ENCODE measurements at places on chromosomes 1 and 21.

GRCh38 chr1:197954718-197955418 lies 37.7 kb downstream of the LHX9 start:
- no peak for DNase-seq

DNA sequence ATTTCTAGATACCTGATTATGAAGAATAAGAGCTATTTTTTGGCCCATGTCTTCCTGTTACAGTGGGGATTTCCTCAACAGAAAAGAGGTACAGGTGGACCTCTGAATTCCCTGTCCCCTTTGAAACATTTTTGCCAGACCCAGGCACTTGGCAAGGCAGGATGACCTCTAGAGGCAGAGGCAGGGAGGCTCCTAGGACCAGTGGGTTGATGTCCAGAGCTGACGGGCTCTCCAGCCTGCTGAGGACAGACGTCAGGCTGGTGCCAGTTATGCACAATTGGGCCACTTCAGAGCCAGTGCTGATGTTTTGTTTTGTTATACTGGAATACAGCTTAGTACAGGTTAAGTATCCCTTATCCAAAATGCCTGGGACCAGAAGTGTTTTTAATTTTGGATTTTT lies 18.5 kb upstream of the A3GALT2 start:
- DNase-seq, result no peak

DNA sequence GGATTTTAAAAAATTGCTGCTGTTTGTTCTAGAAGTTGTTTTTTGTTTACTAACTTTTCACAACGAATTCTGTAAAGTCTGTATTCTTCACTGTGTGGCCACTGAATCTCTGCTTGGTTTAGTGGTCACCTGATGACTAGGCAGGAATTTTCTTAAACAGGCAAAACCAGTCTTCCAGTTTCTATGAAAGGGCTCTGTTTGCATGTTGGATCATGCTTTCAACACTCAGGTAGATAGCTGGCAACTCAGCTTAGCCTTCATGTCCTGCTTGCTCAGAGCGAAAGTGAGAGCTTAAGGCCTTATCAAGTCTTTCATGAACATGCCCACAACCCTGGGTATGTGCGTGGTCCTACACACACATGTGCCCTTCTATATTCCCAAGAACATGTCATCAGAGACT lies 52.4 kb upstream of the CCDC190 start:
- DNase-seq, result no peak

- DNase-seq, result no peak
Observed at GRCh38 chr1:46206399-46206798, 3.3 kb downstream of the LURAP1 start.

GRCh38 chr1:52927212-52928014 lies at the start of gene SCP2:
Gene SCP2, plus strand, starts transcription at chr1:52927276. Its CDS starts 121 bp downstream, at chr1:52927397.
- peak; percentile 80 for DNase-seq

GRCh38 chr1:208025031-208025430 lies 114.1 kb upstream of the CD34 start:
- no peak for DNase-seq

- no peak for DNase-seq
Observed at GRCh38 chr1:182603646-182604174, 479 bp downstream of the RGS16 start.

DNA sequence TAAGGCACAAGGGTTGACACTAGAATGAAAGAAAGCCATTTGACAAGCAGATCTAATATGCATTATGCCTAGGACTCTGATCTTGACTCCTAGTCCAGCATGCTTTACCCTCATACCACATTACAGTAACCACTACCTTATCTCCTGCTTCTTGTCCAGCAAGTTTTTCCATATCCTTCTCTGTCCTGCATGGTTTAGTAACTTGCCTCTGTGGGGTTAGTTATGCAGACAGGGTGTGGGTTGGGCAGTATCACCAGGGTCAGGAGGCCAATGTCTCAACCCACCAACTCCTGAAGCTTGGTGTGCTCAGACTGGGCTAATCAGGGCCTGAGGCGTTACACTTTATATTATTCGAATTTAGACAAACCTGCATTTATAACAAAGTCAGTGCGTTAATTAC lies 18.8 kb downstream of the DHDDS start:
- no peak for DNase-seq

DNA sequence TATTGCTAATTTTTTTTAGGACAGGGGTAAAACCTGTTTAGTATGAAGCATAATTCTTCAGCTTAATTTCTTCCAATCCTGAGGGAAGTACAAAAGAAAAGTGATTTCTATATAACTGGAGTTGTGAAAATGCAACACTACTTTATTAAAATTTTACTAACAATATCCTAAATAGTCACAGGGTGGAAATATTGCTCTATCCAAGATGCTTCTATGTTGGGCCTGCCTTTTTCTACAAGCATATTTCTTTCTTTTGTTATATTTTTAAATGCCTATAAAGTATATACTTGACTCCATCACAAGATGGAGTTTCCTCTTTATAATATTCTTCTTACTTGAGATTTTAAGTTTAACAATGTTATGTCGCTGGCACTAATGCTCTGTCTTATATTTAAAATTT lies 37.9 kb downstream of the DTL start:
- DNase-seq, result no peak

GRCh38 chr1:186681801-186682200 lies 1.6 kb upstream of the PTGS2 start:
- no peak for DNase-seq

GRCh38 chr1:200992382-200993048 lies 31.0 kb downstream of the KIF21B start:
- DNase-seq, result no peak

GRCh38 chr1:66276218-66276617 lies 257.7 kb upstream of the SGIP1 start:
- DNase-seq, result peak; percentile 60

DNA sequence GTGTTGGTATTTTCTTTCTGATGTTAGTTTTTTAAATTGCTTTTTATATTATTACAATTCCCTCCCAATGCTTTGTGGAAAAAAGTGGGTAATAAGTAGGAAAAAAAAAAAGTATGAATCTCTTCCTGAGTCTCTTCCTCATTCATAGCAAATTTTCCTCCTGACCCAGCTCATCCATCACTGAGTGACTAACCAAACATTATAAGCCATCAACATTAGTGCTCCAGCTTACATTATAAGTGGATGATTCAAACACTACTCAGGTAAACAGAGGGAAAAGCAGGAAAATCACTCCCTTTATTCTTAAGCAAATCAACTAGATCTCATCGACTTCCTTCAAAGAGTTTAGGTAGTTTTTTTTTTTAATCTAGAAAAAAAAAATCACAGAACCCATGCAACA lies 15.4 kb upstream of the SAMD13 start:
- DNase-seq, result no peak

DNA sequence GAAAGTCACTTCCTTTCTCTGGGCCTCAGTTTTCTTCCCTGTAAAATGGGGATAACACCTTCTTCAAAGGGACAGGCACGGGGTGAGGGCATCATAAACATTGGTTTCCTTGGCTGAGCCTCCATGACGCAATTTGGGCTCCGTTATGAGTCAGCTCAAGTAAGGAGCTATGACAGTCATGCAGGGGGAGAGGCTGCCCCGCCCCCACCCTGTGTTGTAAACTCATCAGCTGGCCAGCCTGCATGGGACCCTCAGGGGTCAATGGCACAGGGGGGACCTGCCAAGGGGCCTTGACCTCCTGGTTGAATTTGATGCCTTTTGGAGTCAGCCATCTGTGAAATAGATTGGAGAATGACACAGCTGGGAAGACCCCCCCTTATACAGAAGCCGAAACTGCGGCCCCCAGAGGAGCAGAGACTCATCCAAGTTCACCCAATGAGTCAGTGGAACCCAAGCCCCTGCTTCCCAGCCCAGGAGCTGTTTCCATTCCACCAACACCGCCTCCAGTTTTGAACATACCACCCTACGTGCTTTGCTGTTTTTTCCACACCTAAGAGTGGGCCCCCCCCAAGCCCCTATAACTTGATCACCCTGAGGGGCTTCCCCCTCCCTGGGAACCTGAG lies 36.8 kb upstream of the RUNX3 start:
- DNase-seq, result peak; percentile 56

DNA sequence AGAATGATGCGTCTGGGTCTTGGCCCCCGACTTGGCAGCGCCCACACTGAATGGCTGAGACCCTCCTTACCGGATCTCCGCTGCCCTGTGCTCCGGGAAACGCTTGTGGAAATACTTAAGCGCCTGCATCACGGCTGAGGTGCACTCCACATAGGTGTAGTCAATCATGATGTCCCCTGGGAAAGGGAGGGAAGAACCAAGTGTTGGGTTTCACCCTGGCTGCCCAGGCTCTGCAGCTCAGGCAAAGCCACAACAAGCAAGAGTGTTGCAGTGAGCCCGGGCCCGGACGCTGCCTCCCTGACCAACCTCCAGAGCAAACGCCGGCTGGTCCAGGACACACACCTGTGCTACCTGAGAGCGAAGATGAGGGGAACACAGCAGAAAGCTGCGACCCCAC lies 21.5 kb upstream of the SPATC1L start:
- DNase-seq, result no peak

- no peak for DNase-seq
Observed at GRCh38 chr1:159175571-159175970, 4.2 kb downstream of the CADM3 start.

- no peak for DNase-seq
Observed at GRCh38 chr1:21834094-21834493, 22.0 kb downstream of the LDLRAD2 start.

- no peak for DNase-seq
Observed at GRCh38 chr1:108624069-108624468, 36.8 kb downstream of the HENMT1 start.

DNA sequence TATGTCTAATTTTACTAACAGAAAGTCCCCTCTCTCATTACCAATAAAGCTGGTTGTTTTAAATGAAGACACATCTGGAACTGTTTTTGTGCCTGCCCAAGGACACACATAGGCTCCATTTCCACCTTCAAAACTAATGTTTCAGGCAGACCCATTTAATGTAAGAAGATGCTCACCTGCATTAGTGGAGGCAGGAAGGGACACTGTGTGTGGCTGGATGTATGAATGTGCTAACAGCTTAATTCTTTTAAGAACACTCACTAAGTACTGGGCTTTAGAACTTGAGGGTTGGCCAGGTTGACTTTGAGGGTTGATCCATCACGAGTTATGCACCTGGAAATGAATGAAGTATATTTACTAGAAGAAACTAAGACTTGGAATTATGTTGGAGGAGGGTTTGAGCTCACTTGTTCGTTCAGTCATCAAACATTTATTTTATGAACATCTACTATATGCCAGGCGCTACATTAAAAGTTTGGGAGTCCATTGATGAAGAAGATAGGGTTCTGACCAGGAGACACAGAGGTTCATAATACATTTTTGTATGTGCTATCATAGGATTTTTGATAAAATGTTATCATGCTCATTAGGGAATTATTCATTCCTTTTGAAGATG lies 5.4 kb downstream of the JUN start:
- peak; percentile 18 for DNase-seq

DNA sequence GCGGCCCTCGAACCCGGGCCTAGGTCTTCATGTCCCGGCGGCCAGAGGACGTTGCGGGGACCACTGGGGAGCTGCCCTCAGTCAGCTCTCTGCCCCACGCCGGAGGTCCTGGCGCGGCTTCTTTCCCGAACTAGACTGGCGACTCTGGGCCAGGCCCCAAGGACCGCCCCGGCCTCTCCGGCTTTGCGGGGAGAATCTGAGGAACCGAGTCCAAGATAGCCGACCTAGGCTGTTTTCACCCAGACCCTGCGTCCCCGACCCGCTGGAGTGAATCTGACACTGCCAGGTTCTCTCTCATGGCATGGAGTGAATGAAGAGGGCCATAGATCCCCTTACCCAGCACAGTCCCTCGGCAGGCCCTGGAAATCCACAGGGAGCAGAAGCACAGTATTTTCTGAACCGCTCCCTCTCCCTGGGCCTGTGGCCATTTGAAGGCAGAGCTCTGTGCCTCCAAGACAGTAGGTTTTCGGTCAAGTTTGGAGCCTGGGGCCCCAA lies 9.9 kb upstream of the BARHL2 start:
- no peak for DNase-seq

- no peak for DNase-seq
Observed at GRCh38 chr1:200670242-200671118, 773 bp upstream of the DDX59 start.

GRCh38 chr1:23483321-23484252 lies at the start of gene ASAP3:
Gene ASAP3, minus strand, starts transcription at chr1:23484179. Its CDS starts 46 bp downstream, at chr1:23484133.
- DNase-seq, result no peak

DNA sequence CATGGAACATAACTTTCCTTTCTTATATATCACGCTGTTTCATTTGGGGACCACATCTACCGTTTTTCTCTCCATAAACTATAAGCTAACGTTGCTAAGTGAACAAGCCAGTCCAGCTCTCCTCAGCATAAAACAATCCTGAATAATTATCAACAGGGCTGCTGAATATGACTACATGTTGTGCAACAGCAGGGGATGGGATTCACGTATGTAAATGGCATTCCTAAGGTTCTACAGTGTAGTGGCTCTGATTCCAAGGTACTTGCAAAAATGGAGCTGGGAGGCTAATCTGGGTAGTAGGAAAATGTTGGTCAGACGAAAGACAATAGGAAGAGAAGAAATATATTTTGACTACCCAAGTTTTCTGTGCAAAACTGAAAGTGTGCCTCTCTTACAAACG lies 262.8 kb downstream of the RWDD3 start:
- DNase-seq, result no peak

DNA sequence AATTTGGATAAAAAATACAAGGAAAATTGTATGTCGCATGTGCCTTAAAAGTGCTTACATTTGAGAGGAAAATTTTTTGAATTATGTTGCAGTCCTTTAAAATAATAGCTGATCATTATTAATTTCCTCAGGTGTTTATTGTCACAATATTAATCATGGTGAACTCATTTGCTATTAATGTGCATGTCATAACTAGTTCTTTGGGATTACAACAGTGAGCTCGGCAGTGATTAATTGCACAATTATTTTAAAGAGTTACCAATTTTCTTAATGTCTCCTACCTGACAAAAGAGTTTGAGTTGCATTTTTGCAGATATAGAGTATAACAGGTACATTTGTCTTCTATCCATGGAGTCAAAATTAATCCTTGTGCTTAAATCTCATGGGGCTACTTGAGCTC lies 854.3 kb downstream of the BRINP3 start:
- DNase-seq, result no peak

DNA sequence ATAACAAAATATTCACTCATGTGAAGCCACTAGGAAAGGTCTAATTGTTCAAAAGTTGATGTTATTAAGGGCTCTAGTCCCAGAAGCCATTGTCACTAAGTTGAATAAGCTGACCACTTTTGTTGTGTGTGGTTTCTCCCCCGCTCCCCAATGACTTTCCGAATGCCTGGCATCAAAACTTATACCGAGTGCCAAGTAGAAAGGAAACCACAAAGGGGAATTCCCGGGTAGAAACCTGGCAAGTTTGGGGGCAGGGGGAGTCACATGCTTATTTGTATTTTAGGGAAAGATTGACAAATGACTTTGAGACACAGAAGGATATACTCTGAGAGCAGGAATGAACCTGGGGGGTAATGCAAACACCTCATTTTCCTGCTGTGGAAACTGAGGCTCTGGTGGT lies 154.1 kb downstream of the TGFBR3 start:
- DNase-seq, result peak; percentile 62

DNA sequence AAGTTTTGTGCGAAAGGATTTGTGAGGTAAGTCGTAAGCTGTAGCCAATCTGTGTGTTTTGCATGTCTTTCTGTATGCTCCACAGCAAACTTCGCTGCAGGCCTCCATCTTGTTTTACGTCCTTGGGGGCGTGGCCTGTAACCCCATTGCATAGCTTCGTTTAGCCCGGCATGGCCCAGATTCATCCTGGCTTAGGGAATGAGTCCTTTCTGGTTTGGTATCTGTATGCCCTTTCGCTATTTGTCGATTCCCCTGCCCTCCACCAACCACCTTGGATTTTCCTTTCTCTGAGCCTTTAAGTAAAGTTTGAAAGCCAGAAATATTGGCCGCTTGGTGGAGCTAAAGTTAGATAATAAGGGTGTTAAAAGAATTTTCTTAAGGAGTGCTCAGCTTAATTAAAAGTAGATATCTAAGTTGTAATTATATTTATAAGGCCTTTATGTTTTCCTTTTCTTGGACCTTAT lies 1.1 kb downstream of the THEM4 start:
- no peak for DNase-seq
